AG04450 (cell line): ENCODE measurements at places on chromosomes 4 and X.

DNA sequence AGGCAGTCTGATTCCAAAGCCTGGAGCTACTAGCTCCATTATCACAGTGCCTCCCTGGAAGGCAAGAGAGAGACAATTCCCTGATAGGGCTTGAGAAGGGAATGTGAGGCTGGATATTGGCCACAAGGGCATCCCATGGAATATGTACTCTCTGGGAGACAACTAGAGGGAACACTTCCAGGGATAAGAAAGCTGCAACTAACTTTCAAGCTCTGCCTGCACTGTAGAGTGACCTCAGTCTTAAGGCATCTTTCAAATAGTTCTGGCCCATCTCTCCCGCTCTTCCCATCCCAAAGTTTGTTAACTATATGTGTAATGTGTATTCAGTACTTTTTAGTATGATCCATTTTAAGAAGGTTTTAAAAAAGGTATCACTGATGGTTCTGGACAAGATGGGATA lies 13.1 kb upstream of the RNF212 start:
- DNase-seq, result no peak

- DNase-seq, result no peak
Observed at GRCh38 chr4:171390626-171391025, 422.6 kb upstream of the GALNTL6 start.

DNA sequence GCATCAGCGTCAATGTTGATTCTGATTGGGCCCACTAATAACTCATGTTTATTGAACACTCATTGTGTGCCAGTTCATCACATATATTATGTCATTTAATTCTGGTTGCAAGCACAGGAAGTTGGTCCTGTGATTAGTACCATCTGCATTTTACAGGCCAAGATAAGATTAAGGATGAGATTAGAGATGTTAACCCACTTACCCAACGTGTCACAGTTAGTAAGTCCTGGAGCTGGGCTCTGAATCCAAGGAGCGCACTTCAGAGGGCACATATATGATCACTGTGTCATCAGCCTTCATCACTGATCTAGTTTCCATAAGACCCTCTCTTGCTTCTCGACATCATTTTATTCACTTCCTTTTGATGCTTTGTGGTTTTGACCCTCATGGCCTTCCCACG lies 205.3 kb upstream of the ANXA3 start:
- DNase-seq, result no peak

DNA sequence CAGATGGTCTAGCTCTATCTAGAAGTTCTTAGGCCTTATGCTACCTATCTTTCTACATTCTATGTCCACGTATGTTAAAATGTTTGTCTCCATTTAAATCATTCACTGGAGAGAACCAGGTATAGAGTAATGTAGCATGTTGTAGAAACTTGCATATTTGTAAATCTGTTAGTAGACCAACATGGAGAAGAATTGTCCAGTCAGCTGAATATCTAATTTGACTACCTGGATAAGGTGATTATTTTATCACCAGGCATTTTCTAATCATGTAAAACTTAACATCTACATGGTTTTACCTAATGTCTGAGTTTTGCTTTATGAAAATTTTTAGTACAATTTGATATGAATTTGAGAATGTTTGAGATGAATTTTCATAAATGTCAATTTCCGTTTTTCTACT lies 19.5 kb downstream of the REST start:
- no peak for DNase-seq

DNA sequence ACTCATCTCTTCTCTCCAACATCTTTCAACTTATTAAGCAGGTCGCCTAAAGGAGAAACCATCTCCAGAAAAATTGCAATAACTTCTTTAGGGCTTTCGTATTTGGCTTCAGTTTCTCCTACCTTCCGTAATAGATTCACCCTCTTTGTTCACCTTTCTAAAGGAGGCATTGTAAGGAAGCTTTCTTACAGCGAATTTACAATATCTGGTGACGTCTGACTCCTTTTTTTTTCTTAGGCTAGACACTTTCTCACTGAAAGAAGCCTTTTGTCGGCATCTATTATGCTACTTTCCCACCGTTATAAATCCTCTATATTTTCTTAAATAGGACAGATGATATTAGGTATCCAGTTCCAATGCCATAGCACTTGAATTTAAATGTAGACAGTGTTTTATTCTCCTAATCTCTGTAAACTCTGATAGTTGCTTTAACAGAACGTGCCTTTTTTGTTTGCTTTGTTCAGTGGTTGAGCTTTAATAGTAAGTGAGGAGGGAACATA lies 302.4 kb downstream of the IL1RAPL1 start:
- no peak for DNase-seq

- DNase-seq, result no peak
Observed at GRCh38 chr4:182447767-182448280, 204.6 kb downstream of the TENM3 start.

DNA sequence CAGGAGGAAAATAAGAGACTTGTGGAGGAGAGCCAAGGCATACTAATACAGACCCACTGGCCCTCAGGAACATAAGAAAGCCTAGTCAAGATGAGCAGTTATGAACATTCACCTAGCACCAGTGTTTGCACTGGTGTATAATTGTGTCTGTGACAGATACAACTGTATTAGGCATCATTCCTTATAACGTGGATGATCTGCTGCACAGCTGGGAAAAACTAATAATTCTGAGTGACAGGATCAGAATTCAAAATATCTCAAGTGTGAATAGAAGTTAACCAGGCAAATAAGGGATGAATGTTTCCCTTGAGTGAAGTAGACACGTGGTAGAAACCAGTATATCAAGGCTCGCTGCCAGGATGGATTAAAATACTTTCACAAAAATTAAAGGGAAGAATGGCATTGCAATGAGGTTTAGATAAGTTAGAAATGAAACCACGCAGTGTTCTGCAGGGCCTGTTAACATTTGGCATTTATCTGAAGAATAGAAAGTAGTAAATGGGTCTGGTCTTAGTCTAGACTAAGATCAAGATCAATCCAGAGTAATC lies 325.9 kb downstream of the EPHA5 start:
- no peak for DNase-seq

DNA sequence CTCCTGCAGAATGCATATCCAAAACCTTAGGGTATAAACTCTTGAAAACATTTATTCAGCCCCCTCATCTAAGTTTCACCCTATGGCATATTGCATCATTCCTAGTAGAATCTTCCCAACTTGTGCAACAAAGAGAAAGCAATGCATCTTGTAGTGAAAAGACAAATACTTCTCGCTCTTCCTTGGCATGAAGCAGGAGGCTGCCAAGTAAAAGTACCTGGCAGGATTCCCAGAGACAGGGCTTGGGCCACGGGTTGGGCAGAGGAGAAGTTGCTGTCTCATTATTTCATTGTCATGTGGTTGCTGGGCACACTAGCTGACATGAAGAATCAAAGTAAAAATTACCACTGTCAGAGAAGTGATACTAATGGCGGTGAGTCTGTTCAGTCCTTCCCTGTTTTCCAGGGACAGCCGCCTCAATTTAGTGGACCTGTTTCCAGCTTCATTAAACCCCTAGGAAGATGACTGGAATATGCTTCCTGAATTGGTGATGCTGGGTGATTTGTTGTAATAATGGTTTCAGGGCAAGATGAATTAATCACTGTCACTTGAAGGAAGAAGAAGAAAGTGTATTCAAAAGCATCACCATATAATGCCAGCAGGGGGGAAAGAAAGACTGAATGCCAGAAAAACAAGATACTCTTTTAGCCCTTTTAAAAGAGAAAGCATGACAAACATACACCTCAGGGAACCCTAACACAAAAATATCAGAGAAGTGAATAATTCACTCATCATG lies 380.5 kb upstream of the IGFBP7 start:
- DNase-seq, result no peak

DNA sequence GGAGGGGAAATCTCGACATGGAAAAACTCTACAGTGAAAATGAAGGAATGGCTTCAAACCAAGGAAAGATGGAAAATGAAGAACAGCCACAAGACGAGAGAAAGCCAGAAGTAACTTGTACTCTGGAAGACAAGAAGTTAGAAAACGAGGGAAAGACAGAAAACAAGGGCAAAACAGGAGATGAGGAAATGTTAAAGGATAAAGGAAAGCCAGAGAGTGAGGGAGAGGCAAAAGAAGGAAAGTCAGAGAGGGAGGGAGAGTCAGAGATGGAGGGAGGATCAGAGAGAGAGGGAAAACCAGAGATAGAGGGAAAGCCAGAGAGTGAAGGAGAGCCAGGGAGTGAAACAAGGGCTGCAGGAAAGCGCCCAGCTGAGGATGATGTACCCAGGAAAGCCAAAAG lies 1.3 kb downstream of the TCEAL4 start:
- DNase-seq, result no peak

DNA sequence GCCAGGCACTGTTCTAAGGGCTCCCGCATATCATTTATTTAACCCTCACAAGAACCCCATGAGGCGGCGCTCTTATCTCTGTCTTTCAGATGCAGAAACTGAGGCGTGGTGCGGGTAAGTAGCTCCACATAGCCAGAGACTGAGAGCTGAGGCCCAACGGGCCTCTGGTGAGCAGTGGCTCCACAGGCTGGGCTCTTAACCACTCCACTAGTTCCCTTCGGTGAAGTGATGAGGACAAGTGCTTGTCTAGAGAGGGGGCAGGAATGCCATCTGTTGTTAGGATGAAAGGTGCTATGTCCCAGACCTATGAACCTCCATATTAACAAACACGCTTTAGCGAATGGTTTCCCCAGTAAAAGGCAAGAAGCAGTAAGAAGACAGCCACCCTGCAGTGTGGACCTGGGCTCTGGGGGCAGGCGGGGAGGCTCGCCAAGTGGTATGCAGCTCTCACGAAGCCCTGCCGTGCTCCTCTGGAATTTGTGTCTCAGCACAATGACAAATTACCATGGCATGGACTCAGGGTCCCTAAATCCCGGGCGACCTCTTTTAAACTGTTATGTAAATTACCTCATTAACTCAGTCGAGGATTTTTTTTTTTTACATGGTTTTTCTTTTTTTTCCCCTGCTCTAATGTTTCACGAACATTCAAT lies 20.9 kb upstream of the S100G start:
- DNase-seq, result no peak

- no peak for DNase-seq
Observed at GRCh38 chr4:38131371-38132091, 171.3 kb downstream of the PTTG2 start.

DNA sequence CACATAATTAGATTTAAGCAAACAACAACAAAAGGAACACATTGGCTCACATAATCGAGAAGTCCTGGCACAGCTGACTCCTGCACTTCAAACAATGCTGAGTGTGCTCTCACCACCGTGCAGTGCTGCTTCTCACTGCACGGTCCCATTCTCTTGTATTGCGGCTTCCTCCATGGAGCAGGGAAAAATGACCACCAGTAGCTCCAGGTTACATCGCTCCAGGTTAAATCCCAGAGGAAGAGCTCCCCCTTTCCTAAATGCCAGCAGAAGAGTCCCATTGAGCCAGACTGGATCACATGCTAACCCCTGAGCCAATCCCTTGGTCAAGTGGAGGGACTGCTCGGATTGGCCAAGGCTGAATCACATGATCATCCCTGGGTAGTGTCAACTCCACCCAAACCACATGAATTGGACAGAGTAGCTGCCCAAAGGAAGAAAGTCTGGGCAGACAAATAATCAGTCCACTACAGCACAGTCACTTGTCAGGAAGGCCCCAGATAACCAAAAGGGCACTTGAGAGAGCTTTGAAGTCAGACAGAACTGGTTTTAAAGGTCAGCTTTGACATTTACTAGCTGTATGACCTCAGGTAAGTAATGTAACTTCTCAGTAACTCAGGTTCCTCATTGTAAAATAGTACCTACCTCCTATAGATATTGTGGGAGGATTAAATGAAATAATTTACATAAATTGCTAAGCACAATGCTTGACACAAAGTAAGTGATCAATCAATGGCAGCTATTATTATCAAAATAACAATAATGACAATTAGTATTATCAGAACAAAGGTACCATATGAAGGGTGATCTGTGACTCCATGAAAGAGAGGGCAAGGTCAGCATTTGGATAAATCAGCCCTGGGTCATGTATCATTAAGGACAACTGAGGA lies 14.3 kb downstream of the TEC start:
- DNase-seq, result no peak

DNA sequence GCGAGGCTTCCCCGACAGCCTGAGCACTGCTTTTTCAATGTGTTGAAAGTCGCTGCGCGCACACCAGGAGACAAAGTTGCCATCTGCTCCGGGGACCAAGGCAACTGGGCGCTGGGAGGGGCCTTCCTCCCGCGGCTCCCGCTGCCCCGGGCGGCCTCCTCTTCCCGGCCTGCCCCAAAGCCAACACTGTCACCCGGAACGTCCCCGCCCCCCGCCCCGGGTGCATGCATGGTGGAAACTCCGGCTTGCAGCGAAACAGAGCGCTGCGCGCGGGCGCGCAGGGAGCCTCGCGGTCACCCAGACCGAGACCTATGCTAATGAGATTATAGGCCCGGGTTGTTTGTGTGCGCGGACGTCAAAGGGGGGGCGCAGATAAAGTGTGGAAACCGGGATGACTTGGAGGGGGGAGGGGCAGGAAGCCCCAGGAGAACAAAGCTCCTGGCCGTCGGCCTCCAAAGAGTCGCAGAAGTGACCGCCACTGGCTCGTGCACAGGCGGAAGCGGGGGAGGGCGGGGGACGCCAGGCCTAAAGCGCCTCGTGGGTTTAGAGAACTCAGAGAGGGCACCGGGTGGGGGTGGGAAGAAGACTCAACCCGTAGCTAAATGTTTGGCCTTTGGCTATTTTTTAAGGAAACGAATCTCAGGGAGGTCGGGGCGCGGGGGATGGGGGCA lies 88.8 kb downstream of the BCOR start:
- DNase-seq, result no peak

GRCh38 chrX:16930392-16930791 lies 16.1 kb upstream of the REPS2 start:
- no peak for DNase-seq

- DNase-seq, result no peak
Observed at GRCh38 chr4:170580651-170581050, 490.9 kb upstream of the AADAT start.

- no peak for DNase-seq
Observed at GRCh38 chr4:38582889-38583470, 81.0 kb upstream of the KLF3 start.

DNA sequence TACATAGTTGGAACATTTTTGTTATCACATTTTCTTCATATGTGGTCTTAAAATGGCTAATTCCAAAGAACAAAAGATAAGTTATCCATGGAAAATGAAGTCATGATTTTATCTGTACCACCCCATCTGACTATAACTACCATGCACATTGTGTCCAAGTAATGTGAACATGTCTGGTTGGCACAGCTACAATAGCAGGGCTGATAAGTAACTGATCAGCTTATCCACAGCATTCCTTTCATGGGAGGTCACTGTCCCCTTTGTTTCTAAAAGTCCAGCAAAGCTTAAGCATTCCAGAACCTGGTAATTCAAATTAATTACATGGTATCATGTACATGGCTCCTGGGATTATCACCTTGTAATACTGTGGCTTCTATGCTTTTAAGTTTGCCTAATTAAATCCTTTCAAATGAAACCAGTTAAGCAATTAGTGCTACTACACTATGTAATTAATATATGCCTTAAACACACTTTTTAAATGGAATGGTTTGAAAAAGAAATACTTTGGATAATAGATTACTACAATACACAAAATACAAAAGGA lies 21.1 kb upstream of the SORBS2 start:
- DNase-seq, result no peak

- DNase-seq, result no peak
Observed at GRCh38 chr4:10074767-10075105, 41.9 kb downstream of the WDR1 start.
